Urothelium cell line (cell line): ENCODE measurements at places on chromosomes 11 and 22.

GRCh38 chr11:120688163-120688562 is 176.6 kb downstream of the GRIK4 start:
- no peak for DNase-seq

DNA sequence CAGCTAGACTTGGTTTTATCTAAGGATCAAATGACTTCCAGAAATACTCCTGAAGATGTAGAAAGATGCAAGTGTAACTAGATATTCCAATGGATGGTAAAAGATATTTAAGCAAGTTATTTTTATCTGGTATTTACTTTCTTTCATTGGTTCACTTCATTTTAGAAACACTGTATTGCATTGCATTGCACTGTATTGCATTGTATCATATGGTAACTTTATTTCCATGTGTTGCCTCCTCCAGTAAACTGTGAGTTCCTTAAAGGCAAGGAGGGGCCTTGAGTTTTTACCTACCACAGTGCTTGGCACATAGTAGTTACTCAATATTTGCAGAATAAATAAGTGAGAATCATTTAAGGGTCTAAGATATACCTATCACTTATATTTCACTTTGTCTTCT is 31.8 kb upstream of the FLI1 start:
- no peak for DNase-seq

DNA sequence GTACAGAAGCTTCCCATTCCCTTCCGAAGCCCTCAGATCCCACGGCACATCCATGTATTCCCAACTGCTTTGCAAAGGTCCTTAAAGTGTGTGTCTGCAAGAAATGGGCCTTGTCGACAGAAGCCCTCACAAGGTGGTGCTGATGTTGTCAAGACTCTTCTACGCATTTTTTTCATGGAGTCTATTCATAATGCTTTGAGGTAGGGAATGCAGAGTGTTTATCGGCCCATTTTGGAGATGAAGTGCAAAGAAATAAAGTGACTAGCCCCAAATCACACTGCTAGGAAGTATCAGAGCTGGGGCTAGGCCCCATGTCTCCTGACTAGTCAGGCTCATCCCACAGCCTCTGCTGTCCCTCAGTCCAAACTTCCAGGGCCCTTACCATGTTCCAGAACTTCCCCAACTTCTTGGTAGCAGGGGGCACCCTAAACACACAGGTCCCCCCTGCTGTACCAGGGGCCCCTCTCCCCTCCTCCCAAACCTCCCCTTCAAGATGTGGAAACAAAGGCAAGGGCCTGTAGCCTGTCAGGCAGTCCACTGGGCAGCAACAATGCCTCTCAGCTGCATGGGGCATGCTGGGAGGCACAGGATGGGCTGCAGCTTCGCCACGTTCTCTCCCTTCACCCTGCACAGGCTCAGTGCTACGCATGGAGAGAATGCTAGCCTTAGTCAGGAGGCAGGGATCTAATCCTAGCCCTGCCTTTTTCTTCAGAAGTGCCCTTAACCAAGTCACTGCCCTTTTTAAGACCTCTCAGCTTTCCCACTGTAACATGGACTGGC is 7.8 kb downstream of the IL18BP start:
- no peak for DNase-seq

GRCh38 chr22:22941831-22942510 is 54.4 kb downstream of the IGLL5 start:
- no peak for DNase-seq

DNA sequence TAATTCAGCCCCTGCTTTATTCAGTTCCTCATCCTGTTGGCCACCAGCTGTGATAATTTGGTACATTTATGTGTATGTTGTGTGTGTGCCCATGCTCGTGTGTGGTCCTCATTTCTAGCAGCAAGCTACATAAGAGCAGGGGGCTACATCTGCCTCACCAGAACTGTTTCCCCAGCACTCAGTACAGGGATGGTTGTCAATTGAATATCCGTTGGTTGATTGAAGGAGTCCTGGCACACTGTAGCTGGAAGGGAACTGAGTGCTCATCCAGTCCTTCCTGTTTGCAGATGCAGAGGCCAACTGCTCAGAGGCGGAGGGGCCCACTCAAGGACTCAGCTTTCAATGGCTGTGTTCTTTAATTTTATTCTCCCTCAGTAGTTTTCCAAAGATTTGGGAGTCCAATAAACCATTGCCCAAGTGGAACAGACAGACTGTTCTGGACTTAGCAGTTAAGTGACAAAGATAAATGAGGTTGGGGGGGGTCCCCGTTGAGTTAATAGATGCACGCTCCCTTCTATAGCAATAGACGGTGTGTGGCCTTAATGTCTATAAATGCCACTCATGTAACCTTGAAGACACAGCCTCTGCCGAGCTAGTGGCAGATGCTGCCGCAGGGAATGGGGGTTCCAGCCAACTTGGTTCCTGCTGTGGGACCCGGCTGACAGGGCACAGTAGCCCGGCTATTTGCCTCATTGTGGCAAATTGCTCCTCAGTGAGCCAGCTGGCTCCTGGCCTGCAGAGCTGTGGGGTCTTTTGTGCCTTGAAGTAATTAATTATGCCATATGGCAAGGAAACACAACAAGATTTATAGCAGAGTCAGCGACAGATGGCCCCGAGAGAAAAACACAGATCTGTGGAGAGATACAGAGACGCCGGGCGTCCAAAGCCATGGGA is 71.4 kb upstream of the GRK3 start:
- DNase-seq: no peak

- no peak for DNase-seq
Measured at GRCh38 chr11:12755510-12756453, 81.6 kb downstream of the TEAD1 start.

DNA sequence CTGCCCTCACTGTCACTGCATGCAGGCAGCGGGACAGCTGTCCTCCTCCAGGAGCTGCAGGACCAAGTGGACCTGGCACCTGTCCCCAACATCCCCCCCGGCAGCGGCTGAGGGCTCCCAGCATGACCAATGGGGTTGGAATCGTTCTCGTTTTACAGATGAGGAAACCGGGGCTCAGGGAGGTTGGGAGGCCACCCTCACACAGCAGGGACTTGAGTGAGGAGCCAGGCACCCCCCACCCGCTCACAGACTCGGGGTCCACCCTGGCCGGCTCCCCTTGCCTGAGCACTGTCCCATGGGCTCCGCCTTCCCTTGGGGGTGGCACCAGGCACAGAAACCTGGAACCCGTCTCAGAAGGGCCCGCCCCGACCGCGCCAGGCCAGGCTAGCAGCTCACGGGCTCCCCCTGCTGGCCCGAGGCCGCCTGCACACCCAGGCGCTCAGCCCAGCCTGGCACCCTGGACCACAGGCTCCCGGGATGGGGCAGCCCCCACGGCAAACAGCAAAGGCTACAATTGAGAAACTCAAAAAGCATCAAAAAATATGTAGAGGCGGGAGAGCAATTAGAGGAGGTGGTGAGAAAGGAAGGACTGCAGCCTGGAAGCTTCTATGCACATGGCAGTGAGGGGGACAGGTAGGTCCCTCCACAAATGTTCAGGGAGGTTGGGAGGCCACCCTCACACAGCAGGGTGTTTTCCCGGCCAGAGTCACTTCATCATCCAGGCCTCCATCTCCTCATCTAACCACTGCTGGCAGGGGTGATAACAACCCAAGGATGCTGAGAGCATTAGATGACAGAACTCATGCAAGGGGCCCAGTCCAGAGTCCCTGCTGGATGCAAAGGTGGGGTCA is 12.8 kb downstream of the MACROD1 start:
- DNase-seq: peak; percentile 94

DNA sequence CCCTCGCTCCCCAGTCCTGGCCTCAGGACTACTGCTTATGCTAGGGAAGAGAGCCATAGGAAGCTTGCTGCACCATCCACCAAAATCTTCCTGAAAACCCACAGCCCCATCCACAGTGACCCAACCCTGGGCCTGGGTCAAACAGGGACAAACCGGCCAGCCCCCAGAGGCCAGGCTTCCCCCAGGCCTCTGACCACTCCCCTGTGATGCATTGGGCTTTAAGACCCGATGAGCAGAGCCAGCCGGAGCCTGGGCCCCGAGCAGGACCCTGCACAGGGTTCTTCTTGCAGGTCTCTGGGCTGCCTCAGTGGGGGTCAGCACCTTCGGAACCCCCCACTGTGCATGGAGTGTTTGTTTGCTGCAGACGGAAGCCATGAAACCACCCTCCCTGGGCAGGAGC is 583.7 kb downstream of the BRD1 start:
- no peak for DNase-seq

GRCh38 chr11:36703055-36703404 is 105.0 kb upstream of the RAG2 start:
- no peak for DNase-seq

- peak; percentile 32 for DNase-seq
Measured at GRCh38 chr22:45008751-45009605, 827 bp downstream of the PHF21B start.

- DNase-seq: no peak
Measured at GRCh38 chr11:128057786-128058395, 529.5 kb downstream of the ETS1 start.

DNA sequence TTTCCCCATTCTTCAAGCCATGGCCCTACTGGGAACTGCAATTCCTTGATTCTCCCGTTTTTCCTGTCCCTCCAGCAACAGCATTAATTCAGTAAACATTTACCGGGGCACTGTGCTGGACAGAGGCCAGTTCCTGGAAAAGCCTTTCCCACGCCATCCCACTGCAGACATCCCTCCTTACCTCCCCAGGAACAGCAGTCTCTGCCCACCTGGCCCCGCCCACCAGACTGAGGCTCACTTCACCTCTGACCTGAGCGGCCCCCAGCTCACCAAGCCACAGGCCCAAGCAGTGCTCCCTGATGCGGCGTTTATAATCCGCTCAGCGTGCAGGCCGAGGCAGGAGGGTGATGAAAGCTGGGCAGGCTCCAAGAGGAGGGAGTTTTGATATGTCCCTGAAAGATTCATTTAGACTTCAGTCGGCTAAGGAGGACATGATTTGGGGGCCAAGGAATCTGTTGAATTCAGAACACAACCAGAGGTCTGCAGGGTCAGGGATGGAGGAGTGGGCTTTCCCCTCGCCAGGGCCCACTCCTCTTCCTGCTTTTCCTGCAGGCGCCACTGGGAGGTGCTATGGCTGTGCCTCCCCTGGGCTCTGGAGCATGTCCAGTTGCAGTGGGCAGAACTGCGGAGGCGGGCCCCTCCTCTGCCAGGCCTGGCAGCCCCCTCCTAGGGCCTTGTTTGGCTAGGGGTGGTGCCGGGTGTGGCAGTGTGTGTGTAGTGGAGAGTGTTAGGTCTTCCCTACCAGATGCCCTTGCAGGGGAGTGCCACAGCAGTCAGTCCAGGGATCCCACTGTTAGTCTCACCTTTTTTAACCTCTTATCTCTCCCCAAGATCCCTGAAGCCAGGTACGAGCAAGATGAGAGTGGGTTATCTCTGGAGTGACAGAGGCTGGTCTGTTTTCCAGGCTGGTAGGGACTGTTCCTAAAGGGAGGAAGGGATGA is 1.4 kb upstream of the TAGLN start:
- DNase-seq: no peak

DNA sequence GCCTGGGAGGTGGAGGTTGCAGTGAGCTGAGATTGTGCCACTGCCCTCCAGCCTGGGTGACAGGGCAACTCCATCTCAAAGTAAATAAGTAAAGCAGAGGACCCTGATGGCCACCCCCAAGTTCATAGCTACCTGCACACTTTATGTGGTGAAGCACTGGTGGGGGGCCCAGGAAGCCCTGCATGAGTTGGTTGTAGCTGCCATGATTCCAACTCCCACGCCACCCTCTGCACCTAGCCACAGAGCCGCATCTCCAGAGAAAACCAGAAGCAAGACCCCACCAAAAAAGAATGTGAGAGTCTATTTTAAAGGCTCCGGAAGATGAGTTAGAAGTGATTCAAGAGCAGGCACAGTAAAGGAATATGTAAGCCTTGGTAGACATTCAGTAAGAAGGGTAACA is 20.4 kb upstream of the TMA7B start:
- no peak for DNase-seq

- DNase-seq: no peak
Measured at GRCh38 chr11:85028329-85029101, 598.6 kb downstream of the DLG2 start.

- no peak for DNase-seq
Measured at GRCh38 chr11:22930816-22931594, 70.7 kb upstream of the CCDC179 start.

DNA sequence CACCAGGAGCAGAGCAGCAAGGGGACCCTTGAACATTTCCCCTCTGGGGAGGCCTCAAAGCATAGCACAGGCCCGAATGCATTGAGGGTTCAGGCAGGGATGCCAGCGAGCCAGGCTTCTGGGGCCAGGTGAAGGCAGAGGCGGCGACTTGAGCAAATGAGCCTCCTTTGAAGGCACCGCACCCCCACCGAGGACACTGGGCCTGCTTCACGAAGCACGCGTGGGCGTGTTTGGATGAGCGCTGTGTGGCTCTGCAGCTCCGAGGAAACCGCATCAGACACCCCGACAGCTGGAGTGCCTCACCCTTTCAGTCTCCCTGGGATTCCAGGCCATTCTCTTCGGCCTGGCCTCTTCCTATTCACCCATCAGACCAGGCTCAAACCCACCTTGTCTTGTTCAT is 301.8 kb downstream of the NTM start:
- no peak for DNase-seq

DNA sequence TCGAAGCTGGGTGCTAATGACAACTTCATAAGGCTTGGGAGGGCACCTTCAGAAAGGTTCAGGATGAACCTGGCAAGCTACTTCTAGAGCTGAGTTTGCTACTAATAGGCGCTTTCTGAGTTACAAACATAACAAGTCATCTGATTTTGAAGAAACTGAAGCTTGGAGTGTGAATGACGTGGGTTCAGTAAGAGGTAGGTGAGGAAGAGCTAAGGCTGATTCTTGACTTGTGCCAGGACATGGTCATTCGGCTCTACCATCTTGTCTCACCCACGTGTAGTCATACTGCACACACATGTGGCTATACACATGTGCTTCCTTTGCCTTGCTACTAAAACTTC is 56.4 kb downstream of the SWAP70 start:
- no peak for DNase-seq

GRCh38 chr11:62461740-62462507 is 43.1 kb downstream of the SCGB1A1 start:
- DNase-seq: peak; percentile 69

- peak; percentile 86 for DNase-seq
Measured at GRCh38 chr11:116427903-116428637, 344.7 kb downstream of the BUD13 start.

DNA sequence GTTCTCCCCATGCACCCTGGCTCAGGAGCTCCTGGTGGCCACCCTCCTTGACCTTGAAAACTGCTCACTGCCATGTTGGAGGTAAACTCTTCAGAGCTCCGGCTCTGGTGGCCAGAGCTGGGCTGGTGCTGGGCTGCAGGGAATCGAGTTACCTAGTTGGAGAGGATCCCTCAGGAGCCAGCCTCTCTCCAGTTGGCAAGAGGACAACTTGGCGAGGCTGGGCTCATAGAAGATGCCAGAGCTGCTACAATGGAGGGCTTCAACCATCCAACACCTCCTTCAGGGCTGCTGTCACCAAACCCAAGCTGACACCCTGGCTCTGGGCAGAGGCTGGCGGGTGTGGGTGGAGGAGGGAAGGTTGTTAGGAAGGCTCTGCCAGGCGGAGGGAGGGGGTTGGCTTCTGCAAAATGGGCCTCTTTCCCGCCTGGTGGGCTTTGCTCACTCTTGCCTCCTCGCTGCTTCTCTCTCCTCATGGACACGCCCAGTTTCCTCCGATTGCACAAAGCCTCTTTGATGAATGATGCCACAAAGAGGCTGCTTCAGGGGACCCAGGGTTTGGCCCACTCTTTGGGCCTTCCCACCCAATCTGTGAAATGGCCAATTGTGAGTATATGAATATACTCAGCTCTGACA is 53.1 kb downstream of the THAP12 start:
- no peak for DNase-seq
